ENCODE measurements at places on chromosomes 16 and 17.
A peak's percentile ranks its signal among the peaks of the same experiment; 100 is the strongest.

GRCh38 chr17:43854498-43854897 is 7.5 kb downstream of the CD300LG start:
- no peak for DNase-seq

DNA sequence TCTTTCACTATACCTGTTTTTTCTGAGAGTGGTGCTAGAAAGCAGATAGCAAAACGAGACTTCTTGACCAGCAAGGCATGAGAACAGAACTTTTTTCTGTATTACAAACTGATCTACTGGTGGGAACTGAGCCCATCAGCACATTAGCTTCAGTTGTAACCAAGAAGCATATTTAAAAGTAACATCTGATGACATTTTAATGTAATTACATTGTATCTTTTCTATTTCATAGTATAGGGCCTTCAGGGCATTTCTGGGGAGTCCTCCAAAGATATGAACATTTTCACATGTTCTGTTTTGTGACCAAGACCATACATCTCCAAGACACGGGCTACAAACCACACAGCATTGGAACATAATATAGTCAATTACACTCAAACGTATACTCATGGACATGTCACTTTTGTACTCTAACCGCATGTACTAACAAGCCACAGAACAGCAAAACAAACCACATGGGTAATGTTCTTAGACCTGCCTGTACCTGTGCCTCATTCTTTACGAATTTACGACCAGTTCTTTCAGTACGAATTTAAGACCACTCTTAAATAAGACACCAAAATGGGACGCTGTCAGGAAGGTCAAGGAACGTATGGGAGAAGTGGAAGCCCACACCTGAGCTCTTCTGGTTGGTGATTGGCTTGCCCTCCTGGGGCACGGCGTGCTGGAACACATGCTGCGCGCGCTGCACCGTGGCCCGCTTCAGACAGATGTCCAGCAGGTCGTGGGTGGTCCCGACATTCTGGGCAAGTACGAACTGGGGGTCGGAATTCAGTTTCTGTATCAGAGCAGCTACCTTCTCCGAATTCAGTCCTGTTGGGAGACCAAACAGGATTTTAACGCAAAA is 825 bp downstream of the BLMH start:
- DNase-seq = peak; percentile 59

- no peak for DNase-seq
Observed at GRCh38 chr17:19833914-19834313, 33.8 kb downstream of the ULK2 start.

DNA sequence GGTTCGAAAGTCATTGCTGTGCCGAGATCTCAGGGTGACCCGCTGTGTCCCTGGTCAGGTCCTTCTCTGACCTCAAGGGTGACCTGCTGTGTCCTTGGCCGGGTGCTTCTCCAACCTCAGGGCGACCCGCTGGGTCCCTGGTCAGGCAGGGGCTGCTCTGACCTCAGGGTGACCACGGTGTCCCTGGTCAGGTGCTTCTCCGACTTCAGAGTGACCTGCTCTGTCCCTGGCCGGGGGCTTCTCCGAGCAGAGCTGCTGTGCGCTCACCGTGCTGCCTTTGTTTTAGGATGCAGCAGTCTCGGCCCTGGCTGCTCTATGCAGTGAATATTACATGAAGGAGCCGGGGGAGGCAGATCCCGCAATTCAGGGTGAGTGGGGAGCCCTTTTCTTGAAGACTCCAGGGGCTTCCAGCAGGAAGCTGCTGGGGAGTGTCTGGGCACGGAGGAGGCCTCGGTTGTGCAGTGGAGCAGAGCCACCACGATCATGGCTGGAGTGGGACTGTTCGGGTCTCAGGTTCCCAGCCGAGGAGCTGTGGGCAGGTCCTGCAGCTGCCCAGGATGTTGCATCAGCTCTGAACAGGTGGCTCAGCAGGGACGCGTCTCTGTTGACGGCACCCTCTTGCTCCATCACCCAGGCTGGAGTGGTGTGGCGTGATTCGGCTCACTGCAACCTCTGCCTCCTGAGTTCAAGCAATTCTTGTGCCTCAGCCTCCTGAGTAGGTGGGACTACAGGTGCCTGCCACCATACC is 83.7 kb upstream of the ZNF750 start:
- no peak for DNase-seq

GRCh38 chr17:32912218-32912897 is 15.6 kb upstream of the TMEM98 start:
- DNase-seq = no peak

DNA sequence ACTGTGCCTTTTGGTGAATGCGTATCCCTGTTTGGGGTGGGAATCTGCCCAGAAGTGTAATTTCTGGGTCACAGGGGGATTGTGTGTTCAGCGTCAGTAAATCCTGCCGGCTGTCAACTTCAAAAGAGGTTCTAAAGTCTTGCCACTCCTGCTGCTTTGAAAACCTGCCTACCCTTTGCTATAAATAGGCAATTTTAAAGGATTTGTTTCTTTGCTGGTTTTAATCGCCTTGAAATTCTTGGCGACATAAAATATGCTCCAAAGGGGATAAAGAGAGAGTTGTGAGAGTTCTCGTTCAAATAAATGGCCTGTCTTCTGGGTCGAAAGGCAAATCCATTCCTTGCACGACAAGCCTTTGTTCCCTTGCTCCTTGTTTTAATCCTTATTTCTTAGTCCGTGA is 143.4 kb downstream of the IRF8 start:
- DNase-seq = no peak

DNA sequence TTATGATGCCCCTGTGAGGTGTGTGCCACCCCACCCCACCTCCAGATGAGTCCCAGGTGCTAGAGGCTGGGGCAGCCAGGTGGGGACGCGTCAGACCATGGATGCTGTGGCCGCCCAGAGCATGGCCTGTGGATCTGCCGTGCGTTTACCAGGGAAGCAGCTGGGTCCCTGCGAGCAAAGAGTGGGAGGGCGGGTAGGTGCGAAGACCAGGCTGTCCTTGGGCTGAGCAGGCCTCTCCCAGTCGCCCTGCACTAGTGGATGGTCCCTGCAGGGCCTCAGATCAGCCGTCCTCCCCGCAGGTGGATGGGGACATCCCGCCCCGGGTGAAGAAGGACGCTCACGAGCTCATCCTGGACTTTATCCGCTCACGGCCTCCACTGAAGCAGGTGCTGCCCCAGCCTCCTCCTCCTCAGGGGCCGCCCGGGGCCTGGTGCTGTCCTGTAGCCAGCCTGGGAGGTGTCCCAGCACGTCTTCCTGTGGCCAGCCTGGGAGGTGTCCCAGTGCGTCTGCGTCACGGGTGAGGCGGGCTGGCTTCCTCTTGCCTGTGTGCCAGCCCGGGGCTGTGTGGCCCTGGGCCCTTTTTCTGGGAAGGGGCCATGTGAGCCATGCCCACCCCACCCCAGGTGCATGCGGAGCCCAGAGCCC is 18.0 kb upstream of the TCF25 start:
- DNase-seq = no peak

- no peak for DNase-seq
Observed at GRCh38 chr16:4364196-4365013, 7.2 kb upstream of the VASN start.

DNA sequence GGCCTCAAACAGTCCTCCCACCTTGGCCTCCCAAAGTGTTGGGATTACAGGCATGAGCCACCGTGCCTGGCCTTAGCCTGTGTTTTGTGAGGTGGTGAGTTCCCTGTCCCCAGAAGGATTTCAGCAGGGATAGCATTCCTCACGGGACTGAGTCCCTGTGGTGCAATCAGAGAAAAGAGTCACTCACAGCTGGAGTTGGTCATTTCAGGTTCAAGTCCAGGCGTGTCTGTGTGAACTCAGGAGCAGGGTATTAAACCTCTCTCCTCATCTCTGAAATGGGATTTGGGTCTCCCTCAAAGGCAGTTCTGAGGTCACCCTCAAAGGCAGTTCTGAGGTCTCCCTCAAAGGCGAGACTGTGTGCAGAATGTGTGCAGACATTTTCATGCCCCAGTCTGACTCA is 28.6 kb downstream of the NPTX1 start:
- no peak for DNase-seq

GRCh38 chr16:19329932-19330331 is 44.4 kb downstream of the CLEC19A start:
- DNase-seq = no peak

- DNase-seq = no peak
Observed at GRCh38 chr17:11081342-11081741, 159.7 kb upstream of the SHISA6 start.

DNA sequence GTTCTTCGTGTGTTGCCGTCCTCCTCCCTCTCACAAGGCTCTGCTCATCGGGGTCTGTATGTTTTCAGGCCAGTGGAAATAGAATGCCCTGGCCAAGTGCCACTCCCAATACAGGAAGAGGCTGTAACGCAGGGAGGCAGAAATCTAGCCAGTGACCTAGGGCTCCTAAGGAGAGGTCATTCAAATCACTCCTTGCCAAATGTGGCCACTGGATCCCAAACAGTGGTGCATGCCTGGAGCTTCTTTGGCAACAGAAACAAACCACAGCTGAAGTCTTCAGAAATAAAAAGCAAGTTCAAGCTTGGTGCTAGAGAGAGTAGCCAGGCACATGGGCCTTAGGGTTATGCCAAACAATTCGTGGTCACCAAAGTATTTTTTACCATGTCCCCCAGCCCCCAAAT is 66.1 kb downstream of the SMG6 start:
- no peak for DNase-seq

GRCh38 chr16:9098377-9099090 is 7.1 kb downstream of the HAPSTR1 start:
- DNase-seq = no peak

DNA sequence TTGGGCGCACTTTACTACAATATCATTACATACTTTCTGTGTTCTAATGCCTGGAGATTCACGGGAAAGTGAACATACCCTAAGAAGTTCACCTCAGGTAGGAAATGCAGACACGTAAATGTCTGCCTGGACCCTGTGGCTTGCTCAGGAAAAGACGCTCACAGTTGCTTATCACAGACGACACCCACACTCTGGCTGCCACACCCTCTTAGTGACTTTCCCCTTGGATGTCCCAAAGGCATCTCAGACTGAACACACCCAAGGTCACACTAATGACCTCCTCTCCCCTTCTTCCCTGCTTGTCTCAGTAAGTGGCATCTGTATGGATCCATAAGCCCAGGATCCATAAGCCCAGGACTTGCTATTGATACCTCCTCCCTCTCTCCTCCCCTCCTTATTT is 32.6 kb downstream of the CDRT15 start:
- peak; percentile 47 for DNase-seq

GRCh38 chr16:50967827-50968612 is 183.1 kb downstream of the SALL1 start:
- no peak for DNase-seq

GRCh38 chr17:33435721-33436301 is 142.7 kb upstream of the ASIC2 start:
- no peak for DNase-seq
